ENCODE measurements at places on chromosomes 4 and X.

GRCh38 chr4:6660430-6660829 is 19.9 kb downstream of the MRFAP1 start:
- no peak for DNase-seq

DNA sequence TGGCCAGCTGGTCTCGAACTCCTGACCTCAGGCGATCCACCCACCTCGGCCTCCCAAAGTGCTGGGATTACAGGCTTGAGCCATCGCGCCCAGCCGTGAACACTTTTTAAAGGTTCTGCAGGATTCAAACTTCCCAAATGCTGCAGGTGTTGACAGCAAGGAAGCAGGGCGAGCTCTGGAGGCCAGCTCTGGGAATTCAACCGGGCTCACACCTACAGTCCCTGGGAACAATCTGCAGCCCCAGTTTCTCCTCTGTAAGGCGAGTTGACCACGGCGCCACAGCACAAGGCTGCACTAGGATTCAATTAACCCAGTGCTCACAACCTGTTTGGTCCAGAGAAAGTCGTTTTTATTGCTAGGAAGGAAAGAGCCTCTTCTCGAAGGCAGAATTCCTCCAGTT is 1.6 kb downstream of the MTNR1A start:
- DNase-seq, result no peak

DNA sequence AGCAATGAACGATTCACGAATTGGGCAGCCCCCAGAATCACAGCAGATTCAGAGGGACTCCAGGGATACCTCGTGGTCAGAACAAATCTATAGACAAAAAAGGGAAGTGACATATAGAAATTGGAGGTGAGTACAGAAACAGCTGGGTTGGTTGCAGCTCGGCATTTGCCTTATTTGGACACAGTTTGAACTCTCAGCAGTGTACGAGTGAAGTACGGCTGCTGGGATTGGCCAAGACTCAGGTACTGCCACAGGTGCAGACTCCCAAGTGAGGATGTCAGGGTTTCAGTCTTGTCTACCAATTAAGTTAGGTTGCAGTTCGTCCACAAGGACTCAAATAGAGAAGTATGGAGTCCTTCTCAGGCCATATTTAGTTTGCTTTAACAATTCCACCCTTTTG is 28.2 kb downstream of the HTT-AS start:
- DNase-seq, result no peak

DNA sequence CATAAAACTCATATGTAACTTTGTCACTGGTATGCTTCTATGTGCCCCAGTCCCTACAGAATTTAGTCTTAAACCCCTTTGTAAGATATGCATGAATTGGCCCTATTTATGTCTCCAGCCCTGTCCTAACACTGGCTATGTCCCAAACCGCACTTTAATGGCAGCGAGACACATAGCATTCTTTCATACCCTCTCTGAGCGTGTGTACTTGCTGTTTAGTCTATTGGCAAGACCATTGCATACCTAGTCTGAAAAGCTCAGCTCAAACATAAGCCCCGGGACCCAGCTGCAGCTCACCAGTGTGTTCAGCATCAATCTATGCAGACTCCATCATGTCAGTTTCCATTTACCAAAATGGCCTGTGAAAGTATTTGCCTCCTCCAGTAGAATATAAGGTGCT is 1018.4 kb upstream of the TENM3 start:
- DNase-seq, result no peak

DNA sequence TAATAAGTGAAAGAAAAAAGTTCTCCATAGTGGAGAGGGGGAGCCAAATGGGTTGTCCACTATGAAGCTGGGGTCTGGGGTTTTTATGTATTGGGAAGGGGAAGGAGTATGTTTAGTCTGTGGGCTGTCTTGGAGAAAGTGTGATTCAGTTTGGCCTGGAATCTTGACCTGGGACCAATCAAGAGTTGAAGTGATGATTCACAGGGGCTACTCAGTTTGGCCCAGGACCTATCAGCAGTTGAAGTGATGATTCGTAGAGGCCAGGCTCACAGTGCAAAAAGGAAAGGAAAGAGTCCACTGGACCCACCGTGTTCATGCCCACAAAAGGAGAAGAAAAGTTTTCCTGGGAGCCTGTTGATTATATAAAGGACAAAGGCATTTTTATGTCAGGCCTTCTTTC is 47.3 kb upstream of the RAB9B start:
- no peak for DNase-seq

DNA sequence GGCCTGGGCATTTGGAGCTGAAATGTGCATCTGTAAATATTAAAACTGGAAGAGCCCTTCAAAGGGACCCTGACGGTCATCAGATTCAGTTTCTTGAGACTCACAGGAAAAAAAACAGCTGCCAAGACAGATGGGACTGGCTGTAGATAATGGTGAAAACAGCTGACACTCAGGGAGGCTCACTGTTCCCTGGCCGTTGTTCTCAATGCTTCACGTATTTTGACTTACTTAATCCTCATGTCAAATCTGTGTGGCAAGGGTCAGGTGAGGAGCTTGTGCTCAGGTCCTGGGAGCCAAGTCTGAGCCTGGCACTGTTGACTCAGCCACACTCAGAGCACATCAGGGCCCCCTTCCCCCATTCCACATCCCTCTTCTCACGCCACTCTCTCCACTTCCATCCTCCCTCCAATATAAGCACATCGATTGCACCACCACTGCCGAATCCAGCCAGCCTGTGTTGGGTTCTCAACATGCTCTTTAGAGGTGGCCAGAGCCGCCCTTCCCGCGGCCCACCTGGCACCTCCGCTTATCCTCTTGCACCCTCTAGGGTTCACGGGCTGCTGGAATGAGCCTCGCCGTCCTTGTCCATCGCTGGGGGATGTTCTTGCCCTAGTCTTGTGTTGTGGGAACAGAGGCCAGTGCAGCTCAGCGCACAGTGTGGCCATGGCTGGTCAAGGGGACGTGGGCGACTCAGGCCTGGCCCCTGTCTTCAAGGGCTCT is 40.1 kb downstream of the EVC start:
- peak; percentile 61 for DNase-seq

GRCh38 chrX:56498756-56499155 is 64.7 kb upstream of the UBQLN2 start:
- DNase-seq, result no peak

GRCh38 chr4:16573739-16574138 is 324.7 kb downstream of the LDB2 start:
- peak; percentile 32 for DNase-seq

GRCh38 chrX:10608099-10608498 is 12.3 kb downstream of the MID1 start:
- peak; percentile 56 for DNase-seq

GRCh38 chrX:109841257-109841656 is 108.2 kb upstream of the ACSL4 start:
- no peak for DNase-seq

DNA sequence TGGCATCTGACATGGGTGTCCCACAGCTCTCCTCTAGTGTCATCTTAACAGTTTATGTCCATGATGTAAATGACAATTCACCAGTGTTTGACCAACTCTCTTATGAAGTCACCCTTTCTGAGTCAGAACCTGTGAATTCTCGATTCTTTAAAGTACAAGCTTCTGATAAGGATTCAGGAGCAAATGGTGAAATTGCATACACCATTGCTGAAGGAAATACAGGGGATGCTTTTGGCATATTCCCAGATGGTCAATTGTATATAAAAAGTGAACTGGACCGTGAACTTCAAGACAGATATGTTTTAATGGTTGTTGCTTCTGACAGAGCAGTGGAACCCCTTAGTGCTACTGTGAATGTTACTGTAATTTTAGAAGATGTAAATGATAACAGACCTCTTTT is 4.6 kb downstream of the FAT4 start:
- no peak for DNase-seq

GRCh38 chrX:39869846-39870601 is 227.7 kb downstream of the BCOR start:
- DNase-seq, result no peak

GRCh38 chr4:75841641-75842520 is 60.4 kb downstream of the PPEF2 start:
- DNase-seq, result no peak

- no peak for DNase-seq
These were observed 2366.3 kb downstream of the PCDH7 start for GRCh38 chr4:33086331-33086925.

- DNase-seq, result no peak
These were observed 209.1 kb upstream of the FAM47A start for GRCh38 chrX:34341258-34341657.

DNA sequence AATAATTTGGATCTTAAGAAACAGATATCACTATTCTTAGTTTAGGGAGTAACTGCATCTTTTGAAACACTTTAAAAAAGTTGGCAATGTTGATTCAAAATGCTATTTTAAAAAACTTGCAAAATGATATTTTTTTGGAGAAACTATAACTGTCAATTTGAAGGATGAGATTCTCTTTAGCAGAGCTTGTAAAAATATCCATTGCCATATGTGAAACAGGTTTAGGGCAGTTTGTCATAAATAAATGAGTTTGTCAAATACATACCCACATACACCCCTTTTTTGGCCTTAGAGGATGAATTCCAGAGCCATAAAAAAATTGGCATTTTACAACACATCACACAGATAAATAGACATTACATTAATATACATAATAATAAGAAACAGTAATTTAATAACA is 174.6 kb downstream of the BMPR1B start:
- no peak for DNase-seq

DNA sequence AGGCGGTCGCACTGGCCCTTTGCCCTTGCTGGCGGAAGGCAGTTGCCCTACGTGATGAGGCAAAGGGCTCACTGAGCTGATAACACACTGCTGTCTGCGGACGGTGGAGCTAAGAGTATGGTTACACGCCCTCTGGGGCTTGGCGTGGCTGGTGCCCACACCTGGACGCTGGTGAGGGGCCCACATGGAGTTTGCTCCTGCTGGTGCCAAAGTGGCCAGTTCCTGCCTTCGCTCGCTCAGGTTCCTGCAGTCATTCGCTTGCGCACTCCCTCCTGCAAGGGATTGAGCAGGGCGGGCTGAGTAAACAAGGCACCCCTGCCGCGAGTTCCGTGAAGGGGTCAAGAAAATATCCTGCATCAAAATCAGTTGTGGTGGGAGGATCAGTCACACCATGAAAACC is 18.4 kb downstream of the SPARCL1 start:
- no peak for DNase-seq

DNA sequence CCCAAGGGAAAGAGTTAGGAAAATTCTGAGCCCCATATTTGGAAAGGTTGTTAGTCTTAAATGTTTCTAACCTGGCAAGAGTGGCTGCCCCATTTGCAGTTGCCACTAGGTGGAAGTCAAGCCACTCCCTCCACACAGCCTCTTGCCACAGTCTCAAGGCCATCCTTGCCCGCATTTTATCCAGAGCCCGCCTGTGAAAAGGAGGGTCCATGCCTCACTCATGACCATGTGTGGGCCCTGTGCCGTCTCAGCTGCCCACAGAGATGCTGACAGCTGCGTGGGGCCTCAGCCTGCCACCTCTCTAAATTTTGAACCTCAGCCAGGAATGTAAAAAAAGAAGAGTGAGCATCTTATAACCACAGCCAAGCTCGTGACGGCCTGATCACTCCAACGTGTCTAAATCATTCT is 201.5 kb upstream of the FAM241A start:
- no peak for DNase-seq

- DNase-seq, result no peak
These were observed 23.3 kb downstream of the UCHL1 start for GRCh38 chr4:41280010-41280409.

- DNase-seq, result no peak
These were observed 5.8 kb downstream of the TIFA start for GRCh38 chr4:112279882-112280315.

DNA sequence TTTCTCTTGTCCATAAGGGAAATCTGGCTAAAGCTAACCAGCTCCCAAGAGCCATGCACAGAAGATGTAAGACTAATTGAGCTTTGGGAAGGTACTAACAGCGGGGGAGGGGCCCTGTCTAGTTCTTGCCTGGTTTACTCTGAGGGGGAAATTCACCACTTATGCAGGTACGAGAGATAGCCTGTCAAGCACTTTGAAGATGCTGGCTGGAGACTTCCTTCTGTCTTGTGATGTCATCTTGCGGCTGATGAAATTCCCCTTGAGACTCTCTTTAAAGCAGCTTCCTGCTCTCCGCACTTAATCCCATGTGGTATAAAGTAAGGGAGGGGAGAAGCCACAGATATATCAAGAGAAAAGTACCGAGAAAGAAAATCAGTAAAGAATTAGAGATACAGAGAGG is 345.3 kb downstream of the MAPK10 start:
- no peak for DNase-seq

- DNase-seq, result no peak
These were observed 27.6 kb downstream of the ADGRG2 start for GRCh38 chrX:19094654-19095053.

DNA sequence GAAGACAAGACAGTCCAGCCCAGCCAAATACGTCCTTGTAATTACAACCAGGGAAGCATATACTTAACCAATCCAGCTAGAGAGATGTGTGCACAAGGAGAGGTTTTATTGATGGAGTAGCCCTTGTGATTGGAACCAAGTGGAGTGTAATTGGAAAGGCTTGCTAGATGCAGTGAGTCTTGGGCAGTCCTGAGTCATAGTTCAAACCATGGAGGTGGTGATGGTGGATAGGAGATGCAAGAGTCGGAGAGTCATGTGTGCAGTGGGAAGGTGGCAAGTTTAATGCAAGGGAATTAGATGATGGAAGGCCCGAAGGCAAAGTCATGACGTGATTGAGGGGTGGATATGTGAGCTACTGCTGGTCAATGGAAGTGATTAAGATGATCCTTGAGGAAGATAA is 63.7 kb downstream of the PHEX start:
- DNase-seq, result no peak

GRCh38 chr4:123893011-123893981 is 496.7 kb downstream of the SPRY1 start:
- no peak for DNase-seq

DNA sequence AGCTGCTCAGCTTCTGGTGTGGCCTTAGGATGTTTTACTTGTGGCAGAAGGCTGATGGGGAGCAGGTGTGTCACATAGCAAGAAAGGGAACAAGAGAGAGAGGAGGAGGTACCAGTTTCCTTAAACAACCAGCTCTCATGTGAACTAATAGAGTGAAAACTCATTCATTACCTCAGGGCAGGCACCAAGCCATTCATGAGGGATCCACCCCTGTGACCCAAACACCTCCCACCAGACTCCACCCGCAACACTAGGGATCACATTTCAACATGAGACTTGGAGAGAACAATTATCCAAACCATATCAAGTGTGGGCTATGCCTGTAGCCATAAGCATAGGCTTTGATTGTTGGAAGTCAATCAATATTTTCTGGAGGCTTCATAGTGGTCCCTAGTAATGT is 56.0 kb downstream of the GSX2 start:
- no peak for DNase-seq

GRCh38 chrX:68072041-68072440 is 361.3 kb downstream of the OPHN1 start:
- DNase-seq, result no peak

GRCh38 chr4:169208516-169208915 is 62.2 kb downstream of the SH3RF1 start:
- DNase-seq, result no peak

- DNase-seq, result no peak
These were observed 89.5 kb downstream of the TASL start for GRCh38 chrX:30488092-30488491.

DNA sequence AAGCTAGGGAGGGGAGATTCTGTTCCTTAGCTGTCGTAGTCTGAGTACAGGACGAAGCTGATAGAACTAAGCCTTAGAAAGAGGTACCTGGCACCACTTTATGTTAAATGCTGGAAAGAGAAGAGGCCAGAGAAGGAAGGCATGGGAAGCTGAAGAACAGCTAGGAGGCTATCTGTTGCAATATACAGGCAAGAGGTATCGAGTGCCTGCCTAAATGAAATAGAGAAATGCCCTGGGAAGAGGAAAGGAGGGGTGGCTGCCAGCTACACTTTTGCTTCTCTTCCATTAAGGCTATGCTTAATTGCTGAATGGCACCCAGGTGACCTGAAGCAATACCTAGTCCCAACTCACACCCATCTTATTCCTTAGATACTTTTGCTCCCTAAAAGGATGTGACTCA is 380.4 kb upstream of the FGF13 start:
- DNase-seq, result no peak
